Calu3 (cell line): ENCODE measurements at places on chromosomes 1 and 21. TPM values are rescaled to one million over a fixed set of nuclear protein-coding genes. Genes with fewer than 3 reads are reported as not detected.

DNA sequence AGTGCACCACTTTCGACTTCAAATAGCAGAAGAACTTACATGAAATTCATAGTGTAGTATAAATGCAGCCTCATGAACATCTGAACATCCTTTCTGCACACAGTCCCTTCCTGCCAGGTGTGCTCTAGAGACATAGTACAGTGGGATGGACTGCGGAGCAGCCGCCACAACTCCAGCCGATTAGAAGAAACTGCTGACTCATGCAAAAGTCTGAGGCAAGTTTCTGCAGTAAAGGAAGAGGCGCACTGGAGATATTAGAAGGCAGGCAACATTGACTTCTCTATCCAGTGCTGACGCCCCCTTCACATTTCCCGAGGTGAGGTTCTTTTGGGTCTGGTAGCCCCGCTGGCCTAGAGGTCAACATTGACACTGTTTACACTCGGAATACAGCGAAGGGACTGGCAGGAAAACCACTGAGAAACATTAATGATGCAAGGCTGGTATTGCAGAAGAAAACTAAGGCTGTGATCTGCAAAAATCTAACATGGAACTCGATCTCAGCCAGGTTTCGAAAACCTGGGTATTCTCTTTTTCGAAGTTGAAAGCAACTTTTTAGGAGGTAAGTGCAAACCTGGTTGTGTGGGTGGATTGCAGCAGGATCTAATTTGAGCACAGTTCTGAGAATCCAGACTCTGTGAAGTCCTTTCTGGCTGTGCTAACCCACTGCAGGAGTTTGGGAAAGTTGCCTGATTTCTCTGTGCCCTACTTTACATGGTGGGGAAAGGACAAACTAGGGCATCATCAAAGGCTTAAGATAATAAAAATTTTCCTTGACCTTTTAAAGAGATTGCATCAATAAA is 90.7 kb downstream of the CDC7 start:
- DNase-seq: no peak

GRCh38 chr1:89698624-89699023 is 65.7 kb downstream of the LRRC8C start:
- DNase-seq: no peak

DNA sequence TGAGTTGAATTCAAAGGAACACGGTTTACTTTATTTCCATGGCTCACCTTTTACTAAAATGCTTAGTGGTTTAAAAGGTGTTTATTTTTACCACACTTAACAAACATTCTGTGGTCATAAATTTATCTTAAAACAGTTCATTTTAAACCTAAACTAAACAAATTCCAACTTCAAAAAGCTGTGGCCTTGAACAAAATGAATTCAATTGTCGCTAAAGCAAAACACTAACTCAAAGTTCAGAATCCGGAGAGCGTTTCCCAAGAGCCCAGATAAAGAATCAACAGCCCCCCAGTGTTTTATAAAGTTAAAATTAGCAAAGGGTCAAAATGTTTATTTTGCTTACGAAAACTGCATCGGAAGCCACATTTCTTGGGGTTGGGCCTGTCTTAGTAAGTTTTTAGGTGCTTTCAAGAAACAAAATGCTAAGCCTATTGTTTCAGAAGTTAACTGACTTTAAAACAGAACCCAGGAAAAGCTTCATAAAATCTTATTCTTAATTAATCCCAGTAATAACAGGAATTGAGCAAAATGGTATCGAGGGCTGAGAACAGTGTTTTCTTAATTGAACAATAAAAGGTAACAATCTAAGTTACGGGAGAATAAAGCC is 1.3 kb downstream of the PUM1 start:
- DNase-seq: no peak

Gene UBL4B
- not detected in 2 replicates for total RNA-seq

Gene TLCD4
- 34.7 and 52.1 TPM in 2 replicates for total RNA-seq

DNA sequence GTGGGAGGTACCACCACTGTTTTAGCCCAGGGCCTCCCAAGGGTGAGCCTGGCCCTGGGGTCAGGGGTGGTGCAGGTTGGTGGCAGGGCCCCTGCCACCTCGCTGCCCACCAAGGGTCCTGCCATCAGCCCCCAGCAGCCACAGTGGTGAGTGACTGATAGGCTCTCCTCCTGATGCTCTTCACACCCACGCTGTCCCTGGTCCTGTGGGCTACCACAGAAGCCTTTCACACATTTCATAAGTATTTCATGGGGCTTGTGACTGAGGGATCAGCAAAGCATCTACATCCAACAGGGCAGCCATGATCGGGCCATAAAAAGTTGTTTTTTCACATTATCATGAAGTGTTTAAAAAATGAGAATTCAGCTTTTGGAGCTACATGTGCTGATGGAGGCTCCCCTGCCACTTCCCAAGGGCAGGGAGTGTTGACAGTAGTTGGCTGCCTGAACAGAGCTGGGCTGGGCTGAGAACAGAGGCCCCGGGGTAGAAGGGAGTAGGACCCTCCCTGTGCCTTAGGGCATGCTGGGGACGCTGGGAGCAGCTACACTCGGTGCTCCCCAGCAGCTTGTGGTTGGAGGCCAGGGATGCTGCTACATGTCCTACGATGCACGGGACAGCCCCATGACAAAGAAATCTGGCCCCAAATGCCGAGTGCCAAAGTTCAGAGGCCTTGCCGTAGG is 73.1 kb upstream of the TMEM51 start:
- no peak for DNase-seq

Gene DEGS1
- 58.1 and 72.5 TPM in 2 replicates for total RNA-seq

GRCh38 chr1:208907790-208908189 is 663.6 kb upstream of the PLXNA2 start:
- DNase-seq: no peak

Gene CTSS
- total RNA-seq: 144 and 226 TPM in 2 replicates

Gene FCMR
- total RNA-seq: 0.86 and 1.1 TPM in 2 replicates

DNA sequence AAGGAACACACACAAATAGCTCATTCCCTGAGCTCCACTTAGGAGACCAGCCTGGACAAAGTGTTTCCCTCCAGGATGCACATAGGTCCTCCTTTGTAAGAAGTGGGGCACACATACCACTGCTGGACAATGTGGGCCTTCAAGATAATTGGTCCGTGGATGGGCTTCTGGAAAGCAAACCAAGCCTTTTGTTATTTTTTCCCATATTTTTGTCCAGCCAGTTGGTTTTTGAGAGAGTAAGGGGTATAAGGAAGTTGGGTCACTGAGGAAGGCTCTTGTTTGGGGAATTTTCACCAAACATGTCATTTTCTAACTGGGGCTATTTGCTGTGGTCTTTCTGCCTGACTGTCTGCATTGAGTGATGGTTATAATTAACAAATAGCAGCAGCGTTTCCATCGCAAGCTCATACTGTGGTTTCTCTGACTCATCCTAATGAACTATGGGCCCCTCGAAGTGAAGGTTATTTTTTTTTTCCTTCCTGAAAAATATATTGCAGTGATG is 306.3 kb upstream of the DUSP10 start:
- no peak for DNase-seq

DNA sequence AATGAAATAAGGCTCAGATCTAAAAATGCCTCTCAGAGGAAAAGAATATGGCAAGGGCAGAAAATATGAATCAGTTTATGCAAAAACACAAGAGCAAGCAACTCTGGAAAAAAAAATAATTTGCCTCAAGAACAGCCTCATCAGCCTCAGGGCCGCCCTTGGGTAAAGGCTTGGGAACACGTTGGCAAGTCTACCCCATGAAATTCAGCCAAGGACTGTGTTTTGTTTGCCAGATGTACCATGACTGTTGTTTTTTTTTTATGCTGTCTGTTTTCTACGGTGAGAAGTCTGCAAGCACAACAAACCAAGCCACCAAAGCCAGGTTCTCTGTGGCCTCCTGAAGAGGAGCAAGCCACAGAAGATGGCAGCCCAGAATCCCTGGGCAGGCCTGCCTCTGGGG is 18.0 kb downstream of the HHIPL2 start:
- DNase-seq: no peak

GRCh38 chr1:109213824-109214693 is at the start of gene SARS1:
Gene SARS1 (plus strand): TSS chr1:109213918. CDS start chr1:109213993, 75 bp downstream.
- DNase-seq: peak; percentile 87

DNA sequence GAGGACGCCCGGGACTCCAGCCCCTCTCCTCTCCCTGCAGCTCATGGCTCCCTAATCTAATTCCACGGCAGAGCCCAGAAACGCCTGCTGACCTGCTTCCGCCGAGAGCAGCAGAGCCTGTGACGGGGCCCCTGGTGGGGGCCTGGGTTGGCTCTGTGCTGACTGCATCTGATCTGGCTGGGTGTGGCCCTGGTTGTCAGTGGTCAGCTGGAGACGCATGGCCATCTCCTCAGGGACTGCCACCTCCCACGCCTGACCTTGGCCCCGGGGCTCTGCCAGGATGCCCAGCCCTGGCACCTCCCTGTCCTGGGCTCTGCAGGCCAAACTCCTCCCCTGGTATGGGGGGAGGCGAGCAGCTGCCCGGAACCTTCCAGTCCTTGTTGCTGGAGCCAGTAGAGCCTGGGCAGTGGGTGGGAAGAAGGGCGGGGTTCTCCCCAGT is 1.1 kb upstream of the PLCH2 start:
- no peak for DNase-seq
